DMS 273 treated with DMSO at 0.1 percent for 48 hours (cell line): ENCODE measurements at places on chromosomes 4 and X.

DNA sequence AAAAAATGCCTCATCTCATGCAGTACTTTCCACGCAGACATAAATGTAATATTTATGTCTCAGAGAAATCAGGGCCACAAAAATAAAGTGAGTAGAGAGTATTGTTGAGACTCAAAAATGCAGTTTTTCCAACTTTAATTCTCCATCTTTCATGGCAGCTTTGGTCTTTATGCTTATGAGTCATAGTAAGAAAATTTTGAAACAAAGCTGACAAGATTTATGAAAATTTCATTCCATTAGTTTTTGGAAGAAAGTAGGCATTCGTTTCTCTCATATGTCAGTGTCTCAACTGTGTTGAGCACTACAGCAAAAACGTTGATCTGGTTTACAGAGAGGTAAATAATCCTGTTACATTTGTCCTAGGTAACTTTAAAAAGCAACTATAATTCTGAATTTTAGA, 656.8 kb downstream of the IQCM start:
- DNase-seq, result no peak

GRCh38 chr4:12723849-12724447, 760.2 kb downstream of the RAB28 start:
- no peak for DNase-seq

- DNase-seq, result no peak
These were observed 5.4 kb downstream of the DAPP1 start for GRCh38 chr4:99821918-99822503.

- no peak for DNase-seq
These were observed 176.9 kb downstream of the PDHA2 start for GRCh38 chr4:96016634-96017299.

DNA sequence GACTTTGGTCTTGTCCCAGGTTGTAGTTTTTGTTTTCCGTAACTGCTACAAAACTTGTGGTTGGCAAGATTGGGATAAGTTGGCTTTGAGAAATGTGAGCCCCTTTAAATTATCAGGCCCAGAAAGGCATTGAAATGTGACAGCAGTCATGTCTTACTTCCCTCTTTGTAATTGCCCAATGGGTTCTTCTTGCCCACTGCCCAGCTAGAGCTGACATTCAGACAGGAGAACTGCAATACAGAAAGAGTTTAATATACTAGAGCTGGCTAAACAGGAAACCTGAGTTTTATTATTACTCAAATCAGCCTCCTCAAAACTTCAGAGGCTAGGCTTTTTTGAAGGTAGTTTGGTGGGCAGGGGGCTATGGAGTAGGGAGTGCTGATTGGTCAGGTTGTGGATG, 288.3 kb downstream of the ZNF674 start:
- DNase-seq, result no peak

GRCh38 chrX:1598021-1598875, 6.8 kb downstream of the AKAP17A start:
- no peak for DNase-seq

GRCh38 chrX:116493271-116493670, 30.5 kb upstream of the CT83 start:
- DNase-seq, result no peak

- DNase-seq, result no peak
These were observed 175.1 kb upstream of the RADX start for GRCh38 chrX:106436691-106437090.

GRCh38 chr4:79915246-79915645, 157.8 kb downstream of the ANTXR2 start:
- no peak for DNase-seq

GRCh38 chrX:43868791-43869190, 13.5 kb downstream of the MAOB start:
- DNase-seq, result no peak

DNA sequence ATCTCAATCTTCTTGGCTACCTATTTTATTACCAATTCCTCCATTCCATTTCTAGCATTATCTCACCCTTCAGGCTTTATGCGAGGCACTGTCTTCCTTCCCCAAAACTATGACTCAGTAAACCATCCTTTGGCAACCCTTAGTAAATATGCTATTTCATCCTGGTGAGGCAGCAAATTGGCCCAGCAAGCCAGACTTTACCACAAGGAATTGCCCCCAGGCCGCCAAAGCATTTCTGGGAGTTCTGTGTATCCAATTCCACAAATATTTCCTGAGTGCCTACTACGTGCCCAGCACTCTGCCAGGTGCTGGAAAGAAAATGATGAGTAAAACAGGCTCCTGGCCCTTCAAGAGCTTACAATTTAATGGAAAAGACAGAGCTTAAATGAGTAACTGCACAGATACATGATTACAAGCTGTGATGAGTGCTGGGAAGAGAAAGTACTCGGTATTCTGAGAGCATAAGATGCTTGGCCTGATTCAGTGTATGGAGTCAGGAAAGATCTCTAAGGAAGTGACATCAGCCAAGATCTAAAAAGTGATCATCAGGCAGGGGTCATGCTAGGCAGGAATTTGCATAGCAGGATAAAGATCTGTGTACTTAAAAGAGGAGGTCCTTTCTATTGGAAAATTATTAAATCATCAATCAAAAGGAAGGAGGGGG, 193.8 kb downstream of the ADAMTS3 start:
- DNase-seq, result no peak

DNA sequence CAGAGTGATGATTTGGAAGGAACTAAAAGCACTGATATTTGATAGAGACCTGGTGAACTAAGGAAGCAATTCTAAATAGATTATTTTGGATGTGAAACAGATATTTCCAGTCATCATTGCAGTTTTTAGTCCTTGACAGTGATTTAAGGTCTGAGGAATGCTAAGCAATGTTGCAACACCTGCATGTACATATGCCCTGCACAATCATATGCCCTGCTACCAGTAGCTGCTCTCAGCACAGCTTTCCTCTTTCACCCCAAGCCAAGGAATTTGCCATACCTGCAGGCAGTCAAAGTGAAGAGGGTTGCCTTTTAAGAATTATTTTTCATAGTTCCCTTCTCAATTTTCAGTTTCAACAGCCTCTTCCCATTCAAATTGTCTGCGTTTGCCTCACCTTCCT, 8.7 kb upstream of the FAM47A start:
- DNase-seq, result no peak

DNA sequence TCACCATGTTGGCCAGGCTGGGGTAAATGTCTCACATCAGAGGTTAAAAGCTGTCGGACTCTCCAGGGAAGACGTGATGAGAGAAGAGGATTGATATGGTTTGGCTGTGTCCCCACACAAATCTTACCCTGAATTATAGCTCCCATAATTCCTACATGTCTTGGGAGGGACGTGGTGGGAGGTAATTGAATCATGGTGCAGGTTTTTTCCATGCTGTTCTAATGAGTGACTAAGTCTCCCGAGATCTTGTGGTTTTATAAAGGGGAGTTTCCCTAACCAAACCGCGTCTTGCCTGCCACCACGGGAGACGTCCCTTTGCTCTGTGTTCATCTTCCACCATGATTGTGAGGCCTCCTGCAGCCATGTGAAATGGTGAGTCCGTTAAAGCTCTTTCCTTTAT, 64.4 kb downstream of the ASMT start:
- no peak for DNase-seq

DNA sequence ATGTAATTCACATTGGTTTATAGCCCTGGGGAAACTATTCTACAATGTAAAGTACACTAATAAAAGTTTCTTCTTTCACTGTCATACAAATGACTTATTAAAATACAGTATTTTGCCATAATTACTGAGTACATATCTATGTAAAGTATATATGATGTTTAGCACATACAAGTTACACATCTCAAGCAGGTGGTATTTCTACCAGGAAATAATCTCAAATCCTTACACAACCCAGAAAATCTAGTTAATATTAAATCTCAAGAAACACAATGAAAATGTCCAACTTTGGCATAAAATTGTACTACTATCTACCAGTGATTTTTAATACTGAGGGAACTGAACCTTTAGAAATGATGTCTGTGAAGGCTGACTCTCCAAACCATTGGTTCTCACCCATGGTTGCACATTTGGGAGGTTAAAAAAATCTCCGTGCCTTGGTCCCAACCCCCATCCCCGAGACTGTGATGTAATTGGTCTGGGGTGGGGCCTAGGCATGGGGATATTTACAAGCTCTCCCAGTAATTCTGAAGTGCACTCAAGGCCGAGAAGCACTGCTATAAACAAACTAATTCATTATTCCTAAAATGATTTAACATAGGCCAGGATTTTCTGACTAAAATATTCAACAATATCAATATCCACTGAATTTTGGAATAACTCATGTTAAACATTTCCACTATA, 27.6 kb downstream of the MAP3K15 start:
- DNase-seq, result no peak

- DNase-seq, result no peak
These were observed 317.4 kb downstream of the IQCM start for GRCh38 chr4:149498246-149498645.

- peak; percentile 32 for DNase-seq
These were observed 95.8 kb downstream of the ATXN3L start for GRCh38 chrX:13223868-13224567.

- DNase-seq, result peak; percentile 21
These were observed 466.3 kb upstream of the ACTRT1 start for GRCh38 chrX:128518508-128518907.

GRCh38 chr4:158018221-158018830, 154.5 kb downstream of the GASK1B start:
- no peak for DNase-seq

DNA sequence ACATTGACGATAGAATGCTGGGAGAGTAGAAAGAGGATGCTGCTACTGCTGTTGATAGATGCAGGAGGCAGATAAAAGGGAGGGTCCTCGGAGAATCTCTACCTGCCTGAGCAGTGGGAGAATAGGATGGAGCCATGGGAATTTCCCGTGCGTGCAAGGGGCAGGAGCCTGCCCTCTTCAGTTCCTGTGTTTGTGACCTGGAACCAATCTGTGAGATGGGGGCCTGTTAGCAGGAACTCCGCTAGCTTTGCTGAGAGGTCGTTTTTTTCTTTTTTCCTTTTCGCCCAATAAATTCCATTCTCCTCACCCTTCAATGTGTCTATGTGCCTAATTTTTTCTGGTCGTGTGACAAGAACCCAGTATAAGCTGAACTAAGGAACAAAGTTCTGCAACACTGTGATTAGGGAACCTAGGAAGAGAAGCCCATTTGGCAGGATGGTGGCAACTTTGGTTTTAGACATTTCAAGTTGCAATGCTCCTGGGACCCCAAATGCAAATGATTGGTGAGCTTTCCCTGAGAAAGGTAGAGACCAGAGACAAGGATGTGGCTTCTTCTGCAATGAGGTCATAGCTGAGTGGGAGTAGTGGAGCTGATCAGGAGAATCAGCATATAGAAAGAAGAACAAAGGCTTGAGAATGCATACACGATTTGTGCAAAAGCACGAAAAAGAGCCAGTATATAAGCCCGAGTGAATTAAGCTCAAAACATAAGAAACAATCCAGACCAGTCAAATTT, 23.9 kb downstream of the SLC39A8 start:
- DNase-seq, result no peak

GRCh38 chr4:105191621-105192210, 45.0 kb downstream of the TET2 start:
- peak; percentile 23 for DNase-seq

DNA sequence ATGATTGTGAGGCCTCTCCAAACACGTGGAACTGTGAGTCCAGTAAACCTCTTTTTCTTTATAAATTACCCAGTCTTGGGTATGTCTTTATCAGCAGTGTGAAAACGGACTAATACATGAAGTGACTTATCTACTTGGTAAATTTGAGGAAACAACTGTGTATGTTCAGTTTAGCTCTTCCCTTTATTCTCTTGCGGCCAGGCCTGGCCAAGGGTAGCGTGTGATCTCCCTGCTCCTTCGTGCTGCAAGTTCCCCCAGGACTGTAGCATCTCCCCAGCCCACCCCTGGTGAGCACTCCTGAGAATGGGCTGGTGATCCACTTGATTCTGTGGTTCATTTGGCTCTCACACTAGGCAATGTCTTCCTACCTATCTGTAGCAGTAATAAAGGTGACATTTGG, 53.2 kb upstream of the CHRNA9 start:
- no peak for DNase-seq

DNA sequence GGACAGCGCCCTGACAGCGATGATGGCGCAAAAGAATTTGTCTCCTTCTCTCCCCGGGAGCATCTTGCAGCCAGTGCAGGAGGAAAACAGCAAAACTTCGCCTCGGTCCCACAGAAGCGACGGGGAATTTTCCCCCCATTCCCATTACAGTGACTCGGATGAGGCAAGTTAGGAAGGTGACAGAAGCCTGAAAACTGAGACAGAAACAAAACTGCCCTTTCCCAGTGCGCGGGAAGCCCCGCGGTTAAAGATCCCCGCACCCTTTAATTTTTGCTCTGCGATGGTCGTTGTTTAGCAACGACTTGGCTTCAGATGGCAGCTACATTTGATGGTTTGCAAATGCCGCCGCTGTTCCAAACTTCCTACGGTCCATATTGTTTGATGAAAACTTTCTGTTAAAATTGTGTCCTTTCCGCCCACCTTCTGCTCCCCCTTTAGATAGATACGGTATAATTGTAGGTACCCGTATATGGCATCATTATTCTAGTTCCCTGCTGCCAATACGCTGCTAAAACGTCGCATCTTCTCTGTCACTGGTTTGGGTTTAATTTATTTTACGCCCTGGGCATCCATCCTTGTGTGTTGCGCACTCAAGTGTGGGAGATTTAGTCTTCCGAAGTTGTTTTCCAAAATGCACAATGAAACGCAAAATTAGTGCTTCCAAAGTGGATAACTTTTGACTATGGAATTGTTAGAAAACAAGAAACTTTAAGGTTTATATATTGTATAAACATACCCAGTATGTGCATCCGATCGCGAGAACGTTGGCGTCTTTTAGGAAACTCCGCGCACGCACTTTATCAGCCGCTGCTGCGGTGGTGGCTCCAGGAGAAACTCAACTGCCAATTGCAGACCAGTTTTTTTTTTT, 1.5 kb downstream of the ATOH1 start:
- no peak for DNase-seq

DNA sequence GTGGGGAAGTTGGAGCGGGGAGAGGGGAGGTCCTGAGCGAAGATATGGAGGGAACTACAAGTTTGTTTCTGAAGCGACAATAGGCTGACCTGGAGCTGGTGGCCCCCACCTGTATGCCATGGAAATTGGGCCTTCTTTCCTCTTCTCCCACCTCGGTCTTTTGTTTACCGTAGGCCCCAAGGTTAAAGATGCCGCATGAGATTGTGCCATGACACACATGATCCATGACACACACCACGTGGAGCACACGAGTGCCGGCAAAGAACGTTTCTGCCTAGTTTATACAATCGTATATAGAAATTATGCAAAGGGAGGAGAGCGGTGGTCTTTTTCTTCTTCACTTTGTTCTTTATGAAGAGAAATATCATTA, 408 bp downstream of the TMEM33 start:
- peak; percentile 2 for DNase-seq

GRCh38 chrX:54786967-54787366, 11.1 kb downstream of the ITIH6 start:
- DNase-seq, result no peak

- no peak for DNase-seq
These were observed at the start of gene IDUA for GRCh38 chr4:986879-987623. IDUA (plus strand) TSS chr4:987044; CDS start chr4:987085, 41 bp downstream.

DNA sequence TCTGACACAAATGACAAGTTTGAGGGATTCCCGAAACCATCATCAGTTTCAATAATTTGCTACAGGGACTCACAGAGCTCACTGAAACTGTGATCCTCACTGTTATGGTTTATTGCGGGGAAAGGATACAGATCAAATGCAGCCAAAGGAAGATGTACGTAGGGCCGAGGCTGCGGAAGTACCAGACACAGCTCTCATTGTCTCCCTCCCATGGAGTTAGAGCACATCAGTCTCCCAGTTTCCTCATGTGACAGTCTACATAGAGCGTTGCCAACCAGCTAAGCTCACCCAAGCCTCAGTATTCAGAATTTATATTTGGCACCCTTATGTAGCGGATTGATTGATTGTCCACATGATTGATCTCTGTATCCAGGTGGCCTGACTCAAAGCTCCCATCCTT, 137.8 kb upstream of the TENM3 start:
- DNase-seq, result no peak
